Psoas muscle (tissue), 8 donors: ENCODE measurements at places on chromosomes 2 and 18. TPM values are rescaled to one million over a fixed set of nuclear protein-coding genes. Genes with fewer than 3 reads are reported as not detected.
A peak's percentile ranks its signal among the peaks of the same experiment; 100 is the strongest.

- H3K27me3 ChIP-seq, result no peaks in the 10 kb centered on the region
- DNase-seq, result peak; percentile 81
- peak overlapping the region; percentile 33 for H3K4me3 ChIP-seq
- H3K4me1 ChIP-seq, result peaks cover 4% of the 10 kb centered on the region
These were observed 5.5 kb downstream of the DCTN1 start for GRCh38 chr2:74374509-74375205.

DNA sequence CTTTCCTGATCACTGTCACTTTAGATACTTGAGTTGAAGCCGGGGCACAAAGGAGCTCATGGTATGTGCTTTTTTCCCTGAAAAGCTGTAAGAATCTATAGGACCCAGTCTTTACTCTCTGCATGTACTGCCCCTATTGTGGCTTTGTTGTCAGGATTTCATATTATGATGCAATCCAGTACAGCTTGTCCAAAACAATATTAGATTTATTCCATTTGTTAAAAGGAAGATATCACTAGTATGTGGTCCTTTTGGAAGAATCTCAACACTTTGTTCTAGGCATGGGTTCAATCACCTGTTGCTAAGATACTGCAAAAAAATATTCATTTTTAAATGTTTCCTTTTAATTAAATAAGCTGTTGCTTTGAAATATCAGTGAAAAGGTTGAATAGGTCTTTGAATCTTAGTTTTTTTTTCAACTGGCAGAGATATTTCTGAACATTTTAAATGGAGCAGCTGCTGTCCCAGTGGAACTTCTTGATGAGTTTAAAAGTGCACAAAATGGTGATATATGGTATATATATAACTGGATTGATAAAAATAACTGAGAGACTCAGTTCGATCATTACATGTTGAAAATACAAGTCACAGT is 256.6 kb upstream of the NT5C1B start:
- no peaks in the 10 kb centered on the region for H3K4me1 ChIP-seq
- no peak overlapping the region for H3K4me3 ChIP-seq
- no peaks in the 10 kb centered on the region for H3K27me3 ChIP-seq
- no peak for DNase-seq
- H3K36me3 ChIP-seq, result no peaks in the 10 kb centered on the region
- no peak overlapping the region for H3K27ac ChIP-seq

- peaks cover 10% of the 10 kb centered on the region for H3K36me3 ChIP-seq
- H3K27me3 ChIP-seq, result no peaks in the 10 kb centered on the region
- no peaks in the 10 kb centered on the region for H3K4me1 ChIP-seq
- no peak overlapping the region for H3K27ac ChIP-seq
These were observed 8.3 kb downstream of the FN1 start for GRCh38 chr2:215427585-215427984.

DNA sequence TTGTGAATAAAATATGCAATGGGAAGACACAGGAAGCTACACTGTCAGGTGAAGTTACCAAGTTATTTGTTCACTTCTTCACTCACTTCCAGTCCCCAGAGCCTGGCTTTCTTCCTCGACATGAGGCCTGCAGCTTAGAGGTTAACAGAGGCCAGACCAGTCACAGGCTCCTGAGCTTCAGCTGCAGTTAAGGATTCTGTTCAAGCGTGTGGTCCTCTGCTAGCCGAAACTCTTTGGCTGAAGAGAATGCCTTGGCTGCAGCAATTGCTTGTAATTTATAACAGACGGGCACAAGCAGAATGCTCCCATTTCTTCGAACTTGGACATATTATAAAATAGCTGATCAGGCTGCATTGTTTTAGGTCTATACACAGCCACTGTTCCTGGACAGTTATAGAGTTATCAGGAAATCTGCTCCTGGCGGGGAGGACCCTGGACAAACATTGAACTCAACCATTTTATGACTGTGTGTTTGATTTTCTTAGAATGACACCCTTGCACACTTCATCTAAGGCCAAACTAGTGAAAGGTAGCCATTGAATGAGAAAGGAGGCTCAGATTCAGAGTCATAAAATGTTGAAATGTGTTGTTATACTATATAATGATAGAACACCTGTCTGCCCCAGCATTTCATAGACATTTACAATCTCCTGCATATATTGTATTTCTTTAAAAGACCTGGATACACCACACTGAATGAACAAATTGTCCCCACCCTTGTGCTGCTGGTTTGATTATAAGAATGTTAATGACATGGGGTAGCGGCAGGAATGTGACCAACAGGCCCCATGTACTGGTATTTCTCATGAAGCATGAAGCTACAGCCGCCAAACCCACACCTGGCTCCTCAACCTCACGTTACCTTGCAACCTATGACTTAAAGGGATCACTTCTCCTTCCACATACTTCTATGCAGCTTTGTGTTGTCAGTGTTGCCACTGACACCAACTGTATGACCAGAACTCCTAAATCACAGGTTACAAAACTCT is 153.6 kb downstream of the TDRD15 start:
- H3K4me1 ChIP-seq, result no peaks in the 10 kb centered on the region
- H3K27me3 ChIP-seq, result peaks cover 5% of the 10 kb centered on the region
- DNase-seq, result no peak

DNA sequence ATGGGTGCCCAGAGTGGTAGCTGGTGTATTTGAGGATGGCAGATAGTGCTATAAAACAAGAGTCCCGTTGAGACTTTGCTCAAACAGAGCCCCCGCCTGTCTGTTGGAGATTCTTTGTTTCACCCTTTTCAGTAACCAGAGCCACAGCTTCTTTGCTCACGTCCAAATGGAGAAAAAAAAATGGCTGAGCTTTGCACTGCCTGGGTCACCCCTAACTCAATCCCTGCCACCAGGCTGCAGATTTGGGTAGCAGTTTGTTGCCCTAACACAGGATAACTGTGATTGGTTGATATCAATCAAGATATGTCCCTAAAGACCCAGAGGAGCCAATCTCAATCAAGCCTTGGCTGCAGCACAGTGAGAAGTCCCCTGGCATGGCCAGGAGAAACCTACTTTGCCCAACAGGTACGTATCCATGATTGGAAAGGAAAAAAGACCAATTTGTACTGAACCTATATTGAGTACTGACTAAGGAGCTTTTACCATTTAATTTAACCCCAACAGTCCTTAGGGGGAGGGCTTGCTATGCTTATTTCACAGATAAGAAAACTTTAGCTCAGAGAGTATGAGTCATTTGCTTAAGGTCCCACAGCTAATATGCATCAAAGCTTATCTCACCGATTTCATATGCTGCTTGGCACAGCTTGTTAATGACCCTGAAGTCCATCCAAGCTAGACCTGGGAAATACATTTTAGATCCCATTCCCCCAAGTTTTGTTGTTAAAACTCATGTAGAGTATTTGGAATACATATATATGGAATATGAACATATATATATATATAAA is 72.0 kb upstream of the SH3BP4 start:
- DNase-seq, result no peak
- no peak overlapping the region for H3K27ac ChIP-seq
- no peak overlapping the region for H3K4me3 ChIP-seq
- no peaks in the 10 kb centered on the region for H3K27me3 ChIP-seq
- H3K36me3 ChIP-seq, result no peaks in the 10 kb centered on the region

The SERPINB4 gene
- not detected for total RNA-seq

DNA sequence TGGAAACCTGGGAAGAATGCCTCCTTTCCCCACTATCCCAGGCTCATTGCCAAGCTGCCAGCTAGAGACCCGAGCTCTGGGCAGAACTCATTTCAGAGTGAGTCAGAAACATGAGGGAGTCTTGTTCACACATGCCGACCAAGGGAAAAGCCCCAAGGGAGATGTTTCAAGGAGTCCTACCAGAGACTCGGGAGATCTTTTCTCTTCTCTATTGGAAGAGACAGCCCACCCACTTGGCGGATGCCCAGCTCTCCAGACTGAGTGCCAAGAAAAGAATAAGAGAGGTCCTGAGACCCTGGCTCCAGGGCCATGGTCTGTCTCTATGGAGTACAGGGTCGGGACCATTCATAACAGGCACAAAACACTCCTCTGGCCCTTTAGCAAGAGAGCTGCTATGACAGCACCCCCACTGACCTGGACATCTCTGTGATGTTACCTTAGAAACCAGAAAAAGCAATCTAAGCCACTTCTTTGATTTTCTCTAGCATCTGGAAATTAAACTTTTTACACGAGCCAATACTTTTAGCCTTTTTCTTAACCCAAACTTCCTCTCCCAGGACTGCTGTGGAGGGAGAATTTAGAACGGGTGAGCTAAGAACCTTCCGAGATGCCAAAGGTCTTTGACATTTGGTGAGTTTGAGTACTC is 18.5 kb upstream of the IGFBP5 start:
- peaks cover 7% of the 10 kb centered on the region for H3K4me1 ChIP-seq
- no peaks in the 10 kb centered on the region for H3K27me3 ChIP-seq
- no peak overlapping the region for H3K4me3 ChIP-seq
- peak; percentile 74 for DNase-seq

DNA sequence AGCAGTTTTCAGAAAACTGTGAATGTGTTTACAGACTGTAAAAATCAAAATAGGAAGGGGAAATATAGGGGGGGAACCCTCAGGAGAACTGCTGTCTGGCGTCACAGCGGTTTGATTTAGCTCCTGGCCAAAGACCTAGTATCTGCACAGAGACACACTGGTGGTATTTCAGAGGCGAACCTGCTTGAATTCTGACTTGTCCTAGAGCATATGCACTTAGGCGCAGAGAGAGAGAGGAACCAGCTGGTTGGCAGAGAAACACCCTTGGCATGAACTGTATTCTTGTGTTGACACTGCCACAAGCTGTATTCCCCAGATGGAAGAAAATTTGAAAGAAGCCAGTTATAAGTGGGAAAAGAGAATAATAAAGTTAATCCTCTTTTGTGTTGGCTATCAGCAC is 506.5 kb upstream of the NRP2 start:
- no peaks in the 10 kb centered on the region for H3K36me3 ChIP-seq
- no peak for DNase-seq
- no peak overlapping the region for H3K27ac ChIP-seq

The PLEKHA3 gene
- total RNA-seq, result 22.5 TPM

DNA sequence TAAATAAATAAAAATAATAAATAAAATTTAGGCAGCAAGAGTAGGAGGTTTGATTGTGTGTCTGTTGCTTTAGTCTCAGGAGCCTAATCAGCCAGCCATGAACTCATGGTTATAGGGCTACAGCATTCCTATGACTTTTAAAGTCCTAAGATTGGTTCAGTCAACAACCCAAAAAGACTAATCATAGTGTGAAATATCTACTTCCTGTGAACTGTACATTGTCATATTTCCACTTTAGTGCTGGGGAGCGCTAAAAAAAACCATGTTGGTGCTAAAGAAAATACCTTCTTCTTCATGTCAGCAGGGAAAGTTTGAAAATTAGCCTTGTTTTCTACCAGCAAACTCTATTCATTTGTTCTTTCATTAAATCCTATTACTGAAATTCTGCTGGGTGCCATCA is 521.6 kb downstream of the RNF144A start:
- no peaks in the 10 kb centered on the region for H3K36me3 ChIP-seq
- no peak overlapping the region for H3K4me3 ChIP-seq
- no peak for DNase-seq
- H3K27ac ChIP-seq, result no peak overlapping the region
- no peaks in the 10 kb centered on the region for H3K4me1 ChIP-seq
- H3K27me3 ChIP-seq, result no peaks in the 10 kb centered on the region

- DNase-seq, result peak; percentile 39
- no peaks in the 10 kb centered on the region for H3K36me3 ChIP-seq
- H3K4me1 ChIP-seq, result no peaks in the 10 kb centered on the region
- no peaks in the 10 kb centered on the region for H3K27me3 ChIP-seq
- no peak overlapping the region for H3K4me3 ChIP-seq
- no peak overlapping the region for H3K27ac ChIP-seq
These were observed 41.4 kb upstream of the ALPP start for GRCh38 chr2:232336981-232337720.

The MYO5B gene
- total RNA-seq, result 0.44 TPM

The MEP1B gene
- not detected for total RNA-seq

The GPR39 gene
- not detected for total RNA-seq

DNA sequence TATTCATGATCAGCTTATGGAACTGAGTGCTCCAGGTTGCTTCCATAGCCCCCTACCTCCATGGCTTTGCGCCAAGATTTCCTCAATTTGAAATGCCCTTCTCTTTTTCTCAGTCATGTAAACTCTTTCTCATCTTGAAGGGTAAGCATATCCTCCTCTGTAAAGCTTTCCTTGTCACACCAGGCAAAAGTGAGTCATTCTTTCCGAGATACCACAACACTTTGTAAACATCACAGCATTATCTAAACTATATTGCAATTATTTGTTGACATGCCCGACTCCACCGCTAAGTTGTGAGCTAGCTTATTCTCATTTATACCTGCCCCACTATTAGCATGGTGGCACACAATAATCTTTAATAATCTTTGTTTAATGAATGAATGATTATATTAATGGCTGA is 419.5 kb upstream of the CHST9 start:
- no peaks in the 10 kb centered on the region for H3K36me3 ChIP-seq
- no peak overlapping the region for H3K27ac ChIP-seq
- H3K4me3 ChIP-seq, result no peak overlapping the region
- H3K4me1 ChIP-seq, result peaks cover 5% of the 10 kb centered on the region

The PROM2 gene
- total RNA-seq, result 1.4 TPM

DNA sequence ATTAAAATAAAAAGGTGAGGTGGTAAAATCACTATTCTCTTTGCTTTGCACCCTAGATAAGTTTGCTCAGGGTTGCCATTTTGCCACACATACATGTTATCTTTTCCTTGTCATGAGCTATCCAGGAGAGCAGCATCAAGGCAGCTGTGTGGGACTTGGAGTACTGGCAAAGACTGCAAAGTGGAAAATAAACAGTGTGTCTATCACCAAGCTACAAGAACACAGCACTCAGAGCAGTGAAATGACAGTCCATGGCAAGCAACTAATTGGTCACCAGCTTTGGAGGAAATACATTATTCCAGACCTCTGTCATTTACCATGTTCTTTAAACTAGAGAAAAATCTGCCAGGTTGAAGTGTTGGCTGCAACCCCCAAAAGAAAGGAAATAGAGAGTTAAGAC is 687.8 kb upstream of the FANCL start:
- H3K4me1 ChIP-seq, result no peaks in the 10 kb centered on the region
- H3K36me3 ChIP-seq, result no peaks in the 10 kb centered on the region
- H3K4me3 ChIP-seq, result no peak overlapping the region
- no peak overlapping the region for H3K27ac ChIP-seq
- no peaks in the 10 kb centered on the region for H3K27me3 ChIP-seq

- no peak overlapping the region for H3K4me3 ChIP-seq
- no peaks in the 10 kb centered on the region for H3K36me3 ChIP-seq
- H3K4me1 ChIP-seq, result peaks cover 23% of the 10 kb centered on the region
These were observed 219.4 kb upstream of the REV1 start for GRCh38 chr2:99709229-99709628.

DNA sequence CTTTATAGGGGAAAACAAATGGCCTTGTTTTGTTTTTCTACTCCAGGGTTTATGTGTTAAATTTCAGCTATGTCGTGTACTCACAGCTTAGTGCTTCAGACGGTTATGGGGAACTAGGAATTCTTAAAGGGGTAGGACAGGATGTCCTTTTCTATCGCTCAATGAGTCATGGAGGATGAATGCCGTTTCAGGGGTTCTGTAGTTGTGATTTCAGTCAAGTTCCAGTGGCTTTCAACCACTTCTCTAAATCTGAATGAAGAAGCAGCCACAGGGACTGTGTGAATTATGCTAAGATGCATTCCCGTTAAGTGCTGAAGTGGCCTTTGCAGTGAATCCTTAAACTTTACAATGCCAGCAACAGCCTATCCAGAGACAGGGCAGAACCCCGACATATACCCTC is 1231.7 kb upstream of the ZEB2 start:
- no peaks in the 10 kb centered on the region for H3K27me3 ChIP-seq
- DNase-seq, result no peak
- peak overlapping the region; percentile 19 for H3K27ac ChIP-seq
- H3K36me3 ChIP-seq, result no peaks in the 10 kb centered on the region
- H3K4me3 ChIP-seq, result no peak overlapping the region

The ZNF521 gene
- 13.2 TPM for total RNA-seq
